Activated naive CD8-positive, alpha-beta T cell treated with anti-CD3 and anti-CD28 coated beads for 36 hours (primary cell): ENCODE measurements at places on chromosomes 5 and 9.

GRCh38 chr5:30600892-30601291, 592.6 kb upstream of the CDH6 start:
- no peak for DNase-seq
- no peak overlapping the region for H3K4me3 ChIP-seq
- H3K27me3 ChIP-seq, result no peaks in the 10 kb centered on the region
- H3K27ac ChIP-seq, result no peak overlapping the region
- H3K4me1 ChIP-seq, result no peaks in the 10 kb centered on the region

- H3K36me3 ChIP-seq, result peaks cover 3% of the 10 kb centered on the region
- H3K4me3 ChIP-seq, result no peak overlapping the region
- H3K4me1 ChIP-seq, result peaks cover 15% of the 10 kb centered on the region
- H3K27ac ChIP-seq, result no peak overlapping the region
- peak; percentile 66 for DNase-seq
Measured at GRCh38 chr5:177111720-177112394, 21.7 kb upstream of the NSD1 start.

GRCh38 chr5:181282874-181283273, 21.9 kb upstream of the TRIM52 start:
- no peak overlapping the region for H3K4me3 ChIP-seq
- no peak for DNase-seq
- H3K36me3 ChIP-seq, result no peaks in the 10 kb centered on the region
- no peak overlapping the region for H3K27ac ChIP-seq
- peaks cover 1% of the 10 kb centered on the region for H3K4me1 ChIP-seq

GRCh38 chr9:87280421-87280820, 217.2 kb upstream of the DAPK1 start:
- H3K36me3 ChIP-seq, result no peaks in the 10 kb centered on the region
- H3K27ac ChIP-seq, result no peak overlapping the region
- no peak for DNase-seq
- H3K4me3 ChIP-seq, result no peak overlapping the region
- peaks cover 11% of the 10 kb centered on the region for H3K27me3 ChIP-seq

DNA sequence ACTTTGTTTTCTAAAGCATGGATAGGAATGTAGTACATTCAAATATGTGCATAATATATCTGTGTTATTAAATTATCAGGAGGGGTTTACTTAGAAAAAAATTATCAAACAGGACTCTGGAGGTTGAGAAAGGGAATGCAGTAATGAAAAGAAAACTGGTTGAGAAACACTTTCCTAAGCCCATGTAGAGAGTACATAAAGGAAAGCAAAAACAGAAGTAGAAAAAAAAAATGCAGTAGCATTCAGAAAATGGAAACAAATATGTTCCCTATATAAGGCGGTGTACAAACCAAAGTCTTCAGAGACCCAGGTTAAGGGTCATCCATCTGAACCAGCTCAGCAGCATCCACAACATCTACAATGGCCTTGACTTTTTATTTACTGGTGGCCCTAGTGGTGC, at the start of gene IFNA8:
Gene IFNA8 (plus strand): TSS at position 301 of the 400 bp plus-strand sequence. CDS start 60 bp downstream, at position 361.
- peaks cover 23% of the 10 kb centered on the region for H3K27me3 ChIP-seq
- H3K4me3 ChIP-seq, result no peak within 1 kb of the TSS

DNA sequence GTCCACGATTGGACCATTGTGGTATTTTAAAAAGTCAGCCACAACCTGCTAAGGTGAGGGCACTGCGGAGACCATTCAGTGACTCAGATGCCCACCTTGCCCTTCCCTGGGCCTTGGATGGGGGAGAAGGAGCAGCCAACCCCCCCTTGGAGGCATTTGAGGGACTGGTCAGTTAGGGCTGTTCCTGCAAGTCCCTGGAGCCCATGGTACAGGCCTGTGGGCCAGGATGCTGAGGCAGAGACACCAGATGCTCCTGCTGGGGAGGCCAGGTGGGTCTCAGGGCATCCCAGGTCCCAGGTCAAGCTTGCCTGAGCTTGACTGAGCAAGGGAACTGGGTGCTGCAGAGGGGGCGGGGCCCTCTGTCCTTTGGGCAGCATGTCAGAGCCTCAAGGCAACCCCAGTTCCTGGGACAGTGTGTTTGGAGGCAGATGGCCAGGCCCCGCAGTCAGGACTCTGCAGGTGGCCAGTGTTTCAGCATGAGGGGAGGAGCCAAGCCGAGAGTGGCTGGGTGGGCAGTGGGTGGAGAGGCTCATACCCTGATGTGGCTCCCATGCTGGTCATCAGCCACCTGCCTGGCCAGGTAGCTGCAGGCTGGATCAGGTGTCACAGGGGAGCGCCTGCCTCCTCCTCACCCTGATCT, 27.5 kb downstream of the SLC6A3 start:
- no peaks in the 10 kb centered on the region for H3K27me3 ChIP-seq
- DNase-seq, result no peak
- H3K27ac ChIP-seq, result no peak overlapping the region

DNA sequence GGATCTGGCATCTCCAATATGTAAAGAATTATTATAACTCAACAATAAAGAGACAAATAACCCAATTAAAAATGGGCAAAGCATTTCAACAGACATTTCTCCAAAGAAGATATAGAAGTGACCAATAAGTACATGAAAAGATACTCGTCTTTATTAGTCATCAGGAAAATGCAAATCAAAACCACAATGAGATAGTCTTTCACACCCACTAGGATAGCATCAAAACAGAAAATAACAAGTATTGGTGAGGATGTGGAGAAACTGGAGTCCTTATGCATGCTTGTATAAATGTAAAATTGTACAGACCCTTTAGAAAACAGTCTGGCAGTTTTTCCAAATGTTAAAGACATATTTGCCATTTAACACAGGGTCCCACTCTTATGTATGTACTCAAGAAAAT, 39.1 kb upstream of the ITGA1 start:
- peaks cover 5% of the 10 kb centered on the region for H3K36me3 ChIP-seq
- H3K4me3 ChIP-seq, result no peak overlapping the region
- H3K27ac ChIP-seq, result no peak overlapping the region
- peaks cover 39% of the 10 kb centered on the region for H3K4me1 ChIP-seq
- H3K27me3 ChIP-seq, result no peaks in the 10 kb centered on the region
- DNase-seq, result no peak

GRCh38 chr9:94921092-94921471, 194.6 kb downstream of the AOPEP start:
- no peak overlapping the region for H3K27ac ChIP-seq
- no peak overlapping the region for H3K4me3 ChIP-seq
- peaks cover 2% of the 10 kb centered on the region for H3K36me3 ChIP-seq
- no peaks in the 10 kb centered on the region for H3K27me3 ChIP-seq
- no peaks in the 10 kb centered on the region for H3K4me1 ChIP-seq

DNA sequence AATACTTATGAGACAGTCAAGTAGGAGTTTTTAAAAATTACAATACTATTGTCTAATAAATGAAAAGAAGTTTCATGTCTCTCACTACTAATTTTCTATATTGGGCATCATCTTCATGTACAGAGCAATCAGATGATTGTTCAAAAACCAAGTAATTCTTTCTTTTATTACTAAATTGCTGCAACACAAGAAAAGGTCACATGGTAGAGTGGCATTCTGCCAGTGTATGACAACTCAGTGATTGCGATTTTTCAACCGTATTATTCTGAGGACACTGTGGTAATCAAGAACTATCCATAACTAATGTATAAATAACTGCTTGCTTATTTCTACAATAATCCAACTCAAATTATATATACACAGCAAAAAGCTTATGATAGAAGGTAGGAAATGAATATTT, 96.7 kb upstream of the GRHPR start:
- H3K4me1 ChIP-seq, result peaks cover 18% of the 10 kb centered on the region
- no peak for DNase-seq
- no peak overlapping the region for H3K4me3 ChIP-seq
- peaks cover 11% of the 10 kb centered on the region for H3K36me3 ChIP-seq
- H3K27ac ChIP-seq, result no peak overlapping the region

DNA sequence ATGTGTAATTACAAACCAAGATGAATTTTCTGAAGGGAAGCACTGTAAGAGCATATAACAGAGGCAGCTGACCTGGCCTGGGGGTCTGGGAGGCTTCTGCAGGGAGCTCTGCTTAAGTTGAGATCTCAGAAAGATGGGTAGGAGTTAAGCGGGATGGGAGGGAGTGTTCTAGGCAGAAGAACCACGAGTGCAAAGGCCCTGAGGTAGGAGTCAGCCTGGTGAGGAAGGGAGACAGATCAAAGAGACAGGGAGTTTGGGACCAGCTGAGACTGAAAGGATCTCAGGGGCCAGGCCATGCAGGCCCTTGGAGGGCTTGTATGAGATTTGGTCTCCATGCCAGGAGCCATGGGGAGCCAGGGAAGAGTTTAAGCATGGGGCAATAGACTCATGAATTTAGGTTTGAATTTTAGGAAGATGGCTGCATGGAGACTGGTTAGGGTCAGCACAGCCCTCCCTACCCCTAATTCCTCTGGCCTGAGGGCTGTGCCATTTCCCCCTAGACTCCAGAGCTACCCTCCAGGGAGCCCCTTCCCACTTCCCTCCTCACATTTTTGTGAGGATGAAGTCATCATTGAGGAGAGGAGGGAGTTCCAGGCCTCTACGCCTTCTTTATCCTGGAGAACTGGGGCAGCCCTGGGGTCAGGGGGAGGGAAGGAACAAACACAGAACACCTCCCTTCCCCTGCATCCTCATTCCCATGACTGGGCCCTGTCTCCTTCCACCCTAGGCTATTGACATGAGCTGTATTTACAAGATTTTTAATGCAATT, 4.8 kb upstream of the ARAP3 start:
- no peak overlapping the region for H3K27ac ChIP-seq
- no peaks in the 10 kb centered on the region for H3K27me3 ChIP-seq
- H3K36me3 ChIP-seq, result no peaks in the 10 kb centered on the region
- H3K4me3 ChIP-seq, result no peak overlapping the region
- H3K4me1 ChIP-seq, result peaks cover 15% of the 10 kb centered on the region
- DNase-seq, result no peak

DNA sequence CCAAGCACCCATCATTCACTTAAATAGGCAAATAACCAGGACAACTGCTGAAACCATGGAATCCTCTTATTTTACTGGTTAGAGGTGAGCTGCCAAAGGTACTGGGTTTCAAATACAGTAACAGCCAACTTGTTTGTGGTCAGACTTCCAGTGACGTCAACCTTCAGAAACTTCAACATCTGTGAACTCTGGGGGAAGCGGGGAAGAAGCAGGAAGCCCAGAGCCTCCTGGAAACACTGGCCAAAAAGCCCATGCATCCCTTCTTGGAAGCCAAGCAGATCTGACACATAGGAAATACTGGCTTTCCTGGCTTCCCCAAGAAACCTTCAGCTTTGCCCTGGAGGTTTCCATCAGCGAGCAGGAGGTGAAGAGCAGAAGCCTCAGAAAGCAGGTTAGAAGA, 4.9 kb upstream of the FRRS1L start:
- no peak overlapping the region for H3K4me3 ChIP-seq
- no peak for DNase-seq
- peaks cover 47% of the 10 kb centered on the region for H3K27me3 ChIP-seq
- H3K36me3 ChIP-seq, result no peaks in the 10 kb centered on the region
- no peaks in the 10 kb centered on the region for H3K4me1 ChIP-seq

GRCh38 chr5:109748546-109748945, 58.8 kb downstream of the MAN2A1 start:
- H3K27me3 ChIP-seq, result no peaks in the 10 kb centered on the region
- DNase-seq, result no peak
- peaks cover 30% of the 10 kb centered on the region for H3K36me3 ChIP-seq
- no peak overlapping the region for H3K27ac ChIP-seq
- no peak overlapping the region for H3K4me3 ChIP-seq

GRCh38 chr9:86718388-86719049, 228.8 kb downstream of the GAS1 start:
- H3K4me1 ChIP-seq, result no peaks in the 10 kb centered on the region
- H3K27ac ChIP-seq, result no peak overlapping the region
- peaks cover 12% of the 10 kb centered on the region for H3K27me3 ChIP-seq
- H3K4me3 ChIP-seq, result no peak overlapping the region
- H3K36me3 ChIP-seq, result no peaks in the 10 kb centered on the region

- H3K4me1 ChIP-seq, result peaks cover 29% of the 10 kb centered on the region
- H3K27ac ChIP-seq, result peak overlapping the region; percentile 67
- no peaks in the 10 kb centered on the region for H3K27me3 ChIP-seq
- peaks cover 40% of the 10 kb centered on the region for H3K36me3 ChIP-seq
- H3K4me3 ChIP-seq, result no peak overlapping the region
Measured at GRCh38 chr5:14684757-14685156, 20.2 kb downstream of the OTULIN start.

DNA sequence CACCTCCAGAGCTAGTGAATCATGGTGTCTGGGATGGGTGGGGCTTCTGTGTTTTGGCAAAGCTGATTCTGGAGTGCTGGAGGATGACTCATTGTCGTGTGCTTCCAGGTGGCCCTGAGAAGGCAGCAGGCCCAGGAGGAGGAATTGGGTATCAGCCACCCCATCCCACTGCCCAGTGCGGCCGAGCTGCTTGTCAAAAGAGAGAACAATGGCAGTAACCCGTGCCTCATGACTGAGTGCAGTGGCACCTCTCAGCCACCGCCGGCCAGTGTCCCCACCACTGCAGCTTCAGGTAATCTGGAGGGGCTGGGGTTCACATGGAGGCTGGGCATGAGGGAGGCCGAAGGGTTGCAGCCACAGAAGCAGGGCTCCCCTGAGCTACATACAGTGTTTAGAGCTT, 5.4 kb downstream of the DMRT1 start:
- H3K36me3 ChIP-seq, result no peaks in the 10 kb centered on the region
- H3K4me3 ChIP-seq, result no peak overlapping the region

DNA sequence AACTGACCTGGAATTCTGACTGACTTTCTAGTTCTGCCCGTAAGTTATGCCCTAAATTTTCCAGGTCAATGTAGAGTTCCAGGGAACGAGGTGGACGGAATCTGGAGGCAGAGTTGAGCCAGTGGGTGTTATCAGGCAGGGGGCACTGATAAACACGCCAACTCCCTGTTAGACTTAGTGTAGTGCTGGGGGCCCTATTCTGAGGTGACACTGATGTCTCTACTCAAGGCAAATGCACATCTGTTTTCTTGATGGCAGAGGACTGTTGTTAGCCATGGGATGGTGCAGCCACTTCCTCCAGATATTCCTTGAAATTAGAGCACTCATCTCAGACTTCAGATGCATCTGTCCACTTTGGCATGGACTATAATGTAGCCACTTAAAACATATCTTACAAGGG, 83.5 kb downstream of the C9orf152 start:
- no peak for DNase-seq
- H3K36me3 ChIP-seq, result no peaks in the 10 kb centered on the region
- H3K4me1 ChIP-seq, result peaks cover 15% of the 10 kb centered on the region
- H3K27ac ChIP-seq, result no peak overlapping the region
- no peaks in the 10 kb centered on the region for H3K27me3 ChIP-seq
- no peak overlapping the region for H3K4me3 ChIP-seq

GRCh38 chr9:112531666-112532282, 45.1 kb downstream of the KIAA1958 start:
- H3K4me3 ChIP-seq, result no peak overlapping the region
- DNase-seq, result no peak
- peaks cover 9% of the 10 kb centered on the region for H3K36me3 ChIP-seq
- no peak overlapping the region for H3K27ac ChIP-seq
